Left lung (tissue), 14 donors: ENCODE measurements at places on chromosomes 2 and 18. TPM values are rescaled to one million over a fixed set of nuclear protein-coding genes. Genes with fewer than 3 reads are reported as not detected.

Gene AQP12A
- total RNA-seq: not detected

Gene RBM44
- total RNA-seq: 0.41 TPM

Gene NEUROD1
- not detected for total RNA-seq

Gene CYP26B1
- total RNA-seq: 3.1 TPM

Gene CHST9
- 0.12 TPM for total RNA-seq

Gene EFR3B
- 2.4 TPM for total RNA-seq

Gene FAM124B
- total RNA-seq: 3.0 TPM

Gene ALKAL2
- 8.9 TPM for total RNA-seq

Gene CCNYL1
- 20.6 TPM for total RNA-seq

Gene IL36A
- not detected for total RNA-seq
